Stimulated activated CD4-positive, alpha-beta T cell treated with anti-CD3 and anti-CD28 coated beads, Interleukin-1b, Interleukin-23, amount 100 ng/mL, for 1 hour (primary cell): ENCODE measurements at places on chromosomes 7 and 10.

- DNase-seq, result no peak
Measured at GRCh38 chr10:93757801-93758507, at the start of gene LGI1. Gene LGI1, plus strand, starts transcription at chr10:93757936. Its CDS starts 209 bp downstream, at chr10:93758145.

DNA sequence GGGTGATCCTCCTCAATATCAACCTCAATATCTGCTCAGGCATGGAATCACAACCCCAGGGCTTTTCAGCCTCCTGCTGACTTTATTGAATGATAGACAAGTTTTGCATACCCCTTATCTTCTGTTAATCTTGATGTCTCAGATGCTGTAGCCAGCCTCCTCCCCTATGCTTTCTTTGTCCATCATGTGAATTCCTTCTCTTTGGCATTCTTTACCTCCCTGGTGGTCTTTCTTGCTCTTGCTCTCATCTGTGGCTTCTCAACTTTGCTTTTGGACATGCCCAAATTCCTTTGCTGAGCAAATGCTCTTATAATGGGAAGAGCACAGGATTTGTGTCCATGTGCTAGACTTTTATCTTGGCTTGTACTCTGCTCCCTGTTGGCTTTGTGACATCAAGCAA, 73.4 kb upstream of the FAM13C start:
- DNase-seq, result no peak

DNA sequence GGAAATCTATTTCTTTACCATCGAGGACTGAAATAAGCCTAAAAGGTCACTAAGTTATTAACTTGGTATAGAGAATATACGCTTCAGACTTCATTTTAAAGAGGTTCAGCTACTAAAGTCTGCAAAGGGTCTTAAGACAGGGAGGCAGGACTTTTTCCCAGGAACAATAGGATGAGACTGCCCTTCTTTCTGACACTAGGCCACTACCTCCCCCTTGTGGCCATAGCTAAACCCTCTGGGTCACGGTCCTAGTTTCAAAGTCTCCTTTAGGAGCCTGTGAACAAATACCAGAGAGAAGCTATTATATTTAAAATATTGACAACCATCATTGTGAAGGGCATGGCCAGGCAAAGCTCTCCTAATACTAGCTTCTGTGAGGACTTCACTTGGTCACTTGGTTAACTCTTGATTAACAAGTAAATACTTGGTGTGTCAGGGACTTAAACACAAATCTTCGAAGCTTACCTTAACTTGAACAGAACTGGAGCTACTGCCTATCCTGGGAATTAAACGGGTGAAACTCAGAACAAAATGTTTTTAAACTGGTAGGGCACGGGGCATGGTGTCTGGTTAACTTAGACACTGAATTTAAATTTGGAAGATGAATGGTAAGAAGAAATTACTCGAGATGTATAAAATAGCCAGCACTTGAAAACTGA, 75.6 kb downstream of the CCDC6 start:
- DNase-seq, result no peak

DNA sequence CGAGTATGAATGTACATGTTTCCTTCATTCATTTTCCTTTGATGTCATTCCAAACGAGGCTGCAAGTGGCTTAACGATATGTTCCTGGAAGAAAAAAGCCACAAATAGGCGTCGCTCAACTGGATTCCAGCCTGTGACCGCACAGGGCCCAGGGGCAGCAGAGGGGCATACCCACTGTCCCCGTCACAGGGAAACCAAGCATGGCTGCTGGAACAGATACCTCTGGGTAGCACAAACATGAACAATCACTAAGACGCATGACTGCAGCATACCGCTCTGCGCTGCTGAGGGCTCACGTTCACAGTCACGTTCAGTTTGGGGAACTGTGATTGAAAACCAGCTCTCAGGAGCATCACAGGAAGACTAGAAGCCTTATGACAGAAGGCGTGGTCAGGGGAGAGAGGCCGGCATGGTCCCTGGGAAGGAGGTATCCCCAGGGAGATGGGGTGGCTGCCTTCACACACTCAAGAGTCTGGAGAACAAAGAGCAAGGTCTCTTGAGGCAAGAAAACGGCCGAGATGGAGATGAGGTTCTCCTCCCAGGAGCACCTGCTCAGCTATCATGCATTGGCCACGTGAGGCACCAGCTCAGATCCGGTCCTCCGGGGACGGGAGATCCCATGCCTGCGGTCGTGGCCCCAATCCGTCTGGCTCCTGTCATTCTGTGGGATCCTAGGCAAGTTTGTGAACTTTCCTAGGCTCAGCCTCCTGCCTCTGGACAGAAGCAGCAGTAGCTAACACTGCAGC, 213.6 kb downstream of the DIP2C start:
- DNase-seq, result no peak

DNA sequence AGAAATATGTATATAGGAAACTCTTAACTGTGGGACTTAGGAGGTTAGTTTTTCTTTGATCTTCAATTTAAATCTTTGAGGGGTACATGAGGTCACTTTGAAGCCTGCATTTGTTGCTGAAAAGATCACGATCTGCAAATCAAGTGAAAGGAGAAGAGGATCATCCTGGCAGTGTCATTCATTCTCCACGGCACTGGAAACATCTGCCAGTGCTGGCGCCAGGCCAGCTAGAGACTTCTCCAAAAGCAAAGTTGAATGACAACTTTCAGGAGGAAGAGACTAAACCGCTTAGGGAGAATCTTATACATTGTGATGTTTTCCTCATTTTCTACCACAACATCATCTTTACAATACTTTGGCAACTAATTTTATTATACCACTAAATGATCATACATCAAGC, 42.5 kb downstream of the MRC1 start:
- no peak for DNase-seq

DNA sequence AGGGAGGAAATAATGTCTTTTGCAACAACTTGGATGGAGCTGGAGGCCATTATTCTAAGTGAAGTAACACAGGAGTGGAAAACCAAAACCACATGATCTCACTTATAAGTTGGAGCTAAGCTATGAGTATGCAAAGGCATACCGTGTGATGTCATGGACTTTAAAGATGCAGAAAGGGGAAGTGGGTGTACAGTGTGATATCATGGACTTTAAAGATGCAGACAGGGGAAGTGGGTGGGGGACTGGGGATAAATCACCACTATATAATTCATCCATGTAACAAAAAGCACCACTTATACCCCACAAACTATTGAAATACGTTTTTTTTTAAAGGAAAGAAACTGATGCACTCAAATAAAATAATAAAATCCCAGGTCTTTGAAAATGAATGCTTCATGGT, 29.5 kb downstream of the LYZL2 start:
- DNase-seq, result no peak

GRCh38 chr7:135900065-135900546, 77.1 kb downstream of the MTPN start:
- DNase-seq, result no peak

- no peak for DNase-seq
Measured at GRCh38 chr10:46523962-46524471, 32.4 kb downstream of the GPRIN2 start.

- no peak for DNase-seq
Measured at GRCh38 chr7:147640821-147641220, 949.7 kb upstream of the C7orf33 start.

- DNase-seq, result no peak
Measured at GRCh38 chr10:23065181-23065948, 30.0 kb upstream of the MSRB2 start.
